RWPE2 (cell line): ENCODE measurements at places on chromosomes 7 and 10.

GRCh38 chr7:128189231-128189930 is 51.7 kb upstream of the LEP start:
- peak; percentile 30 for DNase-seq

- no peak for DNase-seq
Measured at GRCh38 chr7:112405286-112405685, 45.0 kb upstream of the IFRD1 start.

- DNase-seq = no peak
Measured at GRCh38 chr10:114486938-114487814, 82.9 kb upstream of the AFAP1L2 start.

GRCh38 chr7:81684033-81684432 is 85.8 kb downstream of the HGF start:
- DNase-seq = no peak

DNA sequence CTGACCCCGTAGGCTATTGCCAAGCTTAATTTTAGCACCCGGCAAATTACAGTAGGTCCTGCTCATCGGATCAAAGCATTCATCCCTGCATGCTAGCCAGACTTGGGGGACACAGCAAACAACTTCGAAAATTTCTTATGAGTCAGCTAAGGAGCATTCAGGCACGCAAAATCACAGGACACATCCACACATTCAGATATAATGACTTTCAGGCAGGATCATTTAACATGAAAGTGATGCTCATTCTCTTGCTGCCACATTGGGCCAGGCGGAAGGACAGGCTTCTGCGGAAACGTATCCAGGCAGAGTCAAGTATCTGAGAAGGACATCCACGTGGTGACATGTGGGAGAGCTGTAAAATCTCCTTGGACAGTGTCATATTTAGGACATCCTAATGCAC is 474.0 kb upstream of the NRP1 start:
- no peak for DNase-seq

GRCh38 chr7:148084138-148084537 is 506.4 kb upstream of the C7orf33 start:
- no peak for DNase-seq

- no peak for DNase-seq
Measured at GRCh38 chr10:74868392-74868977, 42.1 kb downstream of the KAT6B start.

GRCh38 chr10:71202314-71202713 is 10.1 kb upstream of the UNC5B start:
- peak; percentile 2 for DNase-seq
